ENCODE measurements at places on chromosomes 1 and 21. TPM values are rescaled to one million over a fixed set of nuclear protein-coding genes. Genes with fewer than 3 reads are reported as not detected.

The THEM4 gene
- total RNA-seq, result 23.9 TPM

The PODN gene
- not detected for total RNA-seq

The WNT2B gene
- total RNA-seq, result 0.11 TPM

The TRIM58 gene
- total RNA-seq, result 0.18 TPM

The DYNLT4 gene
- total RNA-seq, result 0.32 TPM

The CLCA2 gene
- not detected for total RNA-seq

The PRAMEF13 gene
- total RNA-seq, result not detected

The PGLYRP3 gene
- not detected for total RNA-seq

The APOBEC4 gene
- not detected for total RNA-seq

The CNR2 gene
- not detected for total RNA-seq

The AVPR1B gene
- total RNA-seq, result not detected

The RNF11 gene
- total RNA-seq, result 20.6 TPM

The CLCNKA gene
- not detected for total RNA-seq

The DYNLT5 gene
- not detected for total RNA-seq

The EVA1B gene
- total RNA-seq, result 2.7 TPM

The GPR52 gene
- total RNA-seq, result 0.56 TPM

The TARS2 gene
- 58.6 TPM for total RNA-seq

The ASCL5 gene
- 0.09 TPM for total RNA-seq
